ENCODE measurements at places on chromosomes 3 and 15. TPM values are rescaled to one million over a fixed set of nuclear protein-coding genes. Genes with fewer than 3 reads are reported as not detected.

PRR23B gene
- total RNA-seq = not detected

SPINK8 gene
- total RNA-seq = not detected

THSD4 gene
- 57.4 TPM for total RNA-seq

MRAS gene
- 227 TPM for total RNA-seq

COL8A1 gene
- total RNA-seq = 12.5 TPM

PROS1 gene
- 45.9 TPM for total RNA-seq

SUCLG2 gene
- total RNA-seq = 75.3 TPM

- no peak for DNase-seq
These were observed 98.0 kb downstream of the KCNAB1 start for GRCh38 chr3:156218353-156218744.

DNA sequence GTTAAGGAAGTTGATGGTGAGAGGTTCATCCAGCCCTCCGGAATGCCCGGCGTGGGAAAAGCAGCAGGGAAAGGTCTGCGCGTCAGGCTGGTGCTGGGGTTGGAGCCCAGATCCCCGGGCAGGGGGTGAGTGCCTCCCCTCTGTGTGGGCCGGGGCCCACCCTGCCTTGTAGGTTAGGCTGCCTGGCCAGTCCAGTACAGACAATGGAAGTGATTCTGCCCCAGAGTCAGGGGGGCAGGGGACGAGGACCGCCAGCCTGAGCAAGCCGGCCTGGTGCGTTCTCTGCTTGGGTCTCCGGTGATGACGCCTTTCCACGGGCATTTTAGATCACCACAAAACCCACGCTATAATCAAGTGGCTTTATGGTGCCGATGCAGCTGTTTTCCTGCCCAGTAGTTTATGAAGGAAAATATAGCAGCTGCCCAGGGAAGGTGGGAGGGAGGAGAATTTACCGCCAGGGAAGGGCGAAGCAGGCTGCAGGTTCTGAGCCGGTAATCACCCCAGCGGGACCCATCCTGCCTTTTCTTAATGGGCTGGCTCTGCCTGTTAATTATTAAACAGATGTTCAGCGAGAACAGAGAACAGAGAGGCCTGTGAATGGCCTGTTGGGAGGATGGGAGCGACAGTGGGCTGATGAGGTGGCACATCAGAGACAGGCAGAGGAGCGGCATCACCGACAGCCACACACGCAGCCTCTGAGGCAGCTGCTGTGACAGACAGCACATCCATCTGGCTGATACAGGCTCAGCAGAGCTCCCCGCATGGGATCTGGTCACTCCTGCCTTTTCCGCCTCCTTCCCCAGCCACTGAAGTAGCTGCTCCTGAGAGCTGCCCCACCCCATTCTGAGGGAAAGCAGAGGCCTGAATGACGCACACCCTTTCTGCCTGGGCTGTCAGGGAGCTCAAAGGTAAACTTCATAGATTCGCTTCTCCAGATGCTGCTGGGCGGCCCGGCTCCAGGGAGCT lies 35.2 kb downstream of the BDH1 start:
- peak; percentile 9 for DNase-seq

DNA sequence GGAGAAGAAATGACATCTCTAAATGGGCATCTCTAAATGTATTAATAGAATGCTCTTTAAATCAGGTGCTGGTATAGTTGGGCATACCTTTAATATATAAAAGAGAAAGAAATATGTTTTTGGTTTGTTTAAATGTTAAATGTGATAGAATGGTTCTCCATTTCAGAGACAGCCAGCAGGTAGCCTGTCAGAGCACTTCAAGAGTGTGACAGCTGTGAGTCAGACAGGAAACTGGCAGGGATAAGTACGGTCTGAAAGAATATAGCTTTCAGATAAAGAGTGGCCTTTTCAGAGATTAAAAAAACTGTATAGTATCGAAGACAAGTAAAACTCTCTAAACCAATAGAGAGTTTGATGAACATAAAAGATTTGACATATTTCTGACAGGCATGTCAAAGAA lies 654.1 kb downstream of the IGSF11 start:
- DNase-seq = no peak

DNA sequence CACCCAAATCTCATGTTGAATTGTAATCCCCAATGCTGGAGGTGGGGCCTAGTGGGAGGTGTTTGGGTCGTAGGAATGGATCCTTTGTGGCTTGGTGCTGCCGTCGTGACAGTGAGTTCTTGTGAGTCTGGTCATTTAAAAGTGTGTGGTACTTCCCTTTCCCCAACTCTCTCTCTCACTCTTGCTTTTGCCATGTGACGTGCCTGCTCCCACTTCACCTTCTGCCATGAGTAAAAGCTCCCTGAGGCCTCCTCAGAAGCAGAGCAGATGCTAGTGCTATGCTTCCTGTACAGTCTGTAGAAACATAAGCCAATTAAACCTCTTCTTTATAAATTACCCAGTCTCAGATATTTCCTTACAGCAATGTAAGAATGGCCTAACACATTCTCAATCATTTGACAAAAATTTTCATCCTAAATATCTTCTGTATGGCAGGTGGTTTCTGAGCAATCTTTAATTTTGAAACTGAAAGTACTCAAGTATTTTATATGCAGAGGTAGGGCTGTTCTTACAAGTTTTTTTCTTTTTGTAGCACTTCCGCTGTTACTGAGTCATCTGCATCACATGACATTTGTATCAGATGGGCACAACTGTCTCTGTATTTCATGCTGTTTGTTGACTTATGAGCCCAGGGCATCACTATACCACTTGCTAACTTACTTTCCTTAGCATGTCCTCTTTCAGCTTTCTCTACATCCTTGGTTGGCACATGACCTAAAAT lies 8.8 kb downstream of the RPL39L start:
- DNase-seq = no peak

DNA sequence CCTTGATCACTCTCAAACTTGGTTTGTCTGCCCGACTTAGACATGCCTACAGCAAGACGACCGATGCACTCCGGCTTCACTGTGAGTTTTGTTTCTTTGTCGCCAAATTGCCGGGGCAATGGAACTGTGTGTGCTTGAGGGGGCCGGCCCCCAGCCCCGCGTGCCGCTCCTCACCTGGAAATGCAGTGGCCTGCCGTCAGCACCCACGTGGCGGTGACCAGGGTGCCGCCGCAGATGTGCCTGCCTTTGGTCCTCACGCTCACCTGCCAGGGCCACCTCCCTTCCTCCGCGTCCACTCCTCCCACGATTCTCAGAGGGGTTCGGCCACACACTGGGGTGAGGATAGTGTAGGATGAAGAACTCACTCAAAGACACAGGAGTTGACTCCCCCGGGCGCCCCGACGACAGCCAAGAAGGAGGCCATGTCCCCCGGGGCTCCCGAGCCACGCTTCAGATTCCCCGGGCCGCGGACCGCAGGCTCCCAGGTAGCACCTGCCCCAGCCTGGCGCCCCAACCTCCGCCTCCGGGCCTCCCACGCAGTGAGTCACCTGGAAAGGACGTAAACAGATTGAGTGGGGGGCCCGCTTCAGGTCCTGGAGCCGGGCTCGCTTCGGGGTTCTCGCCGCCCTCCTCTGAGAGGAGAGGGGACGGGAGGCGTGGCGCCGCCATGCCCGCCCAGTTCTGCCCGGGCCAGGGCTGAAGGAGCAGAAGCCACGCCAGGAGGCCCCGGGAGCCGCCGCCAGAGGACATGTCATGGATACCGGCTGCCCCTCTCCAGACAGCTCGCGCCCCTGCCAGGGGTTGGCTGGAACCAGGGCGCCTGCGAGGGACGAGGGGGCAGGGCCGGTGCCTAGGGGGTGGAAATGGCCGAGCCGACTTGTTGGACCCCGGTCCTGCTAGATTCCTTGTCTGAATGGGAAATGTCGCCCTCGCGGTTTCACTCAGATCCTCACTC lies 29.6 kb downstream of the MYL3 start:
- no peak for DNase-seq

DNA sequence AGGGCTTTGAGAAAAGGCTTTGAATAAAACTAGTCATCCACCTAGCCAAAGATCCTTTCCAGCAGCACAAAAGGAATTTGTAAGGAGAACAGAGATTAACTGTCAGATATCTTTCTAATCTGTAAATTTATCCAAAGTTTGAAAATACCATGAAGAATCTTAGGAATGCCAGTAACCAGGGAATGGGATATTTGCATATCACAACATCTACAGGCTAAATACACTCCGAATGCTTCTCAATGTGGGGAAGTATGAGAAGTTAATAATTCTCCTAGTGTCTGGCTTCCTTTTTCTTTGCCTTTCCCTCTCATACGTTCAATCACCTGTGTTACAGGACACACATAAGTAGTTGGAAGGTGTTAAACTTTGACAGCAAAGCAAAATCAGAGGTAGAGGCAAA lies 7.8 kb downstream of the ANAPC13 start:
- no peak for DNase-seq

GRCh38 chr3:161082063-161082462 lies 23.1 kb downstream of the B3GALNT1 start:
- DNase-seq = no peak
